ENCODE measurements at places on chromosomes 3 and 15.

DNA sequence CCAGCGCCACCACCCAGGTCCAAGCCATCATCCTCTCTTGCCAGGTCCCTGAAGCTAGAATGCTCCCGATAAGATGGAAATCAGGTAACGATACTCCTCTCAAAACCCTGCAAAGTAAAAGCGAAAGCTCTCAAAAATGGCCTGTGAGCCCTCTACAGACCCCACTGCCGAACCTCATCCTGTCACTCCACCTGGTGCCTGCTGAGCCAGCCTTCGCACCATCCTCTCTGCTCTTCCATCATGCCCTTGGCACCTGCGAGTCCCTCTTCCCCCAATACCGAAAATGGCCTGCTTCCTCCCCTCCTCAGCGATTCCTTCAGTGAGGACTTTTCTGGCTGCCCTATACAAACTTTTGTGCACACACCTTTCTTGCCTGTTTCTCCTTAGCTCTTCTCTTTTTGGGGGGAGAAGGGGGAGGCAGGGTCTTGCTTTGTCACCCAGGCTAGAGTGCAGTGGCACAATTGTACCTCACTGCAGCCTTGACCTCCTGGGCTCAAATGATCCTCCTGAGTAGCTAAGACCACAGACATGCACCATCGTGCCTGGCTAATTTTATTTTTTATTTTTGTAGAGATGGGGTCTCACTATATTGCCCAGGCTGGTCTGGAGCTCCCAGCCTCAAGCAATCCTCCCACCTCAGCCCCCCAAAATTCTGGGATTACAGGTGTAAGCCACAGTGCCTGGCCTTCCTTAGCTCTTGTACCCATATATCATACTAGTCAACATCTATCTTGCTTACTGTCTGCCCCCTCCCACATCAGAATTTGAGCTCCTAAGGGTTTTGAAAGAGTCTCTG is 3.0 kb downstream of the IDH2 start:
- no peak for DNase-seq

DNA sequence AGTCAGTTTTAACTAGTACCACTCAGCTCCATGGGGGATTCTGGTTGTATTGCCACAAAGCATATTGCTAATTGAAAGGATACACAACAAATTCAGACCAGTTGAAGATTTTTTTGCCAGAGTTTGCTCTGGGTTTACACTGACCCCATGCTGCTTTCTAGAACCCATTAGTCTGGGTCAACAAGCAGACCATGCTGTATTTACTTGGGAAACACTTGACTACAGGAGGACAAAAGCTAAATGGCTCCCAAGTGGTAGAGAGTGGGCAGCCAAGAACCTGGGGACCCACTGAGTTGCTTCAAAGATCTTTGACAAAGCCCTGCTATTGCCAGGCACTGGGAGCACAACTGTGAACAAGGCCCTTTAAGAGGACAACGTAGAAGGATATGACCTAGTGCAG is 86.8 kb upstream of the PSMD6 start:
- no peak for DNase-seq

DNA sequence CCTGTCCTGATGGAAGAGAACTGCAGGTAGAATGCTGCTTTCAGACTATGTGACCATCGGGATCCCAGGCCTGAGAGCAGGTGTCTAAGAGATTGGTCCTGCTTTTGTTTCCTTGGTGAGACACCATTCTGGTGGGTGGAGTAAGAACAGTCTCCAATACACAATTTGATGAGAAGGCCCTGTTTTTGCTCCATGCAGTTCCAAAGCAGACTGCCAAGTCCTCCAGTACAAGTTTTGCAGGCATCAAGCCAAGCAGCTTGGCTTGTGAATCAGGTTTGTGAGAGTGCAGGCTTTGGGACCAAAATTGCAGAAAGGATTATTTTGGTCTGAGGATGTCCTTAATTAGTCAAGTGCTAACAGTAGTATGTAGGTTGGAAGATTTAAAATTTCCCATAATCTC is 381.6 kb downstream of the FOXP1 start:
- peak; percentile 60 for DNase-seq

DNA sequence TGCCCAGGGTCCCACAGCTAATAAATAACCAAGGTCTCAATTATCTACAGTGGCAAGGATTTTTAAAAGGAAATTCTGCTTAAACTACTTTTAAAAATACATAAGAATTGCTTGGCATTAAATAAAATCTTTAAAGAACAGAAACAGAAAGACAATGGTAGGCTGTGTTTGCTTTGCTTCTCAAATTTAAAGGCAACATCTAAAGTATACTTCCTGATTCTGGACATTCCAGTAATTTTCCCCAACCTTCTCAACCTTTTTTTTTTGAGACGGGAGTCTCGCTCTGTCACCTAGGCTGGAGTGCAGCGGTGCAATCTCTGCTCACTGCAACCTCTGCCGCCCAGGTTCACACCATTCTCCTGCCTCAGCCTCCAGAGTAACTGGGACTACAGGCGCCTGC is 5.3 kb downstream of the VPS13C start:
- DNase-seq, result no peak

DNA sequence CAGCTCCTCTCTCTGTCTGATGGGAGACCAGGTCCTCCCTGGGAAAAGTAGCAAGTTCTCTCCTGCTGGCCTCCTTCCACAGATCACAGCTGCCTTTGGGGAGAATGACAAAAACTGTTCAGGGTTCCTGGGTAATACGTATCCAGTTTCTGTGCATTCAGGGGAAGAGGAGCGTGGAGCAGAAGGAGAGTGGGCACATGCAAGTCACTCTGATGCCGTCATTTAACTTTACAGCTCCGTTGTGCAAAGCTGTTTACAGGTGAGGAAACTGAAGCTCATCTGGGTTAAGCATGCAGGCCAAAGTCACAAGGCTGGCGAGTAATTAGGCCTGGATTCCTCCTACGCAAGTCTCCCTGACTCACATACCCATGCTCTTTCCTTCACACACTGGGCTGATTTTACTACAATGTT is 7.5 kb upstream of the TM4SF1 start:
- no peak for DNase-seq

DNA sequence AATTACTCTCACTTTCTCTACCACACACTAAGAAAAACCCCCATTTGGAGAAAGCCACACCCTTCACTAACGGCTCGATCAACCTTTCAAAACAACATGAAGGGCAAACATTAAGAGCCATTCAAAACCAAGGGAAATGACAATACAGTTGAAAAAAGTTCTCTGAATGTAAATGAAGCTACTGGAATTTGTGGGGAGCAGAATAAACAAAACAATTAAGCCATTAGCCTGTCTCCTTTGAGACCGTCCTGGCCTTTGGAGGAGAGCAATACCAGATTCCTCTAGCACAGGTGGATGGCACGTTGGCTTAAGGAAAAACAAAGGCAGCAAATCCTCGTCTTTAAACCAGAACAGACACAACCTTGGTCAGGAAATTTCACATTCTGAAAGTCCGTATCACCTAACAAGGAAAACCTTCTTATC is 18.7 kb downstream of the MYO1E start:
- no peak for DNase-seq

GRCh38 chr15:42138968-42139386 is 17.5 kb downstream of the PLA2G4F start:
- DNase-seq, result no peak

DNA sequence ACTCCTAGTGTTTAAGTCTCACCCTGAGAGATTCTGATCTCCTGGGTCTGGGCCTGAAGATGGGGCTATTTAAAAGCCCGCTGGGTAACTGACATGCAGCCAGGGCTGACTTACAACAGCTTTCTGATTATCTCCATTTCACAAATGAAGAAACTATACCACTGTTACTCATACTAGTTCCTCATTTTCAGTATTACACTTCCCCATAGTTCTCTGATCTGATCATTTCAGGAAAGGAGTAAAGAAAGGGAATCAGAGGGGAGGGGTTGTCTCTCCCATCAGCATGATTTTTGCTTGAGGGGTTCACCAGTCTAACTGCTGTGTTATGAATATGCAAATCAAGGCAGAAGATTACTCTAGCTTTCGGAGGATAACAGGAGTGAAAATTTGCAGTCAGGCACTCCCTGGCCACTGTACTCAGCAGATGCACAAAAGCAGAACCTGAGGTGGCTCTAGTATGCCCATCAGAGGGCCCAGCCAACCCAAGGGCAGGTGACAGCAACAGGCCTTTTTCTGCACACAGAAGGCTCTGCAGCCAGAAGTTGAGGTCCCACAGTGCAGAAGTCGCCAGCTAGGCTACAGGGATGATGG is 59.4 kb downstream of the DAPK2 start:
- no peak for DNase-seq

- no peak for DNase-seq
Measured at GRCh38 chr3:41126472-41126871, 72.8 kb upstream of the CTNNB1 start.

GRCh38 chr3:171811295-171811912 is 1.1 kb upstream of the PLD1 start:
- DNase-seq, result no peak

DNA sequence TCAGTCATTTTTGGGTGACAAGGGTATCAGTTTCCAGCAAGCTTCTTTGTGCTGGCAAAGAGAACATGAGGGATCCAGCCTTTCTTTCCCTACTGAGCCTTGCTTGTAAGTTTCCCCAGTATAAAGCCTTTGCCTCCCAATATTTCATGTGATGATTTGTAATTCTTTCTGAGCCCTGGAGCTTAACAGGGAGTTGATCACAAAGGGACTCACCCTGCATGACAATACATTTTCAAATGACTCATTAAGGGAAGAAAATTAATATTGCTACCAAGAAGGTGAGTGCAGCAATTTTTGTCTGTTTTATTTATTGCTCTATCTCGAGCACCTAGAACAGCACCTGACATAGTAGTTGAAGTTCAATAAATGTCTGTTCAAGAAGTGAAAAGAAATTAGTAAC is 27.7 kb downstream of the OXSM start:
- no peak for DNase-seq

DNA sequence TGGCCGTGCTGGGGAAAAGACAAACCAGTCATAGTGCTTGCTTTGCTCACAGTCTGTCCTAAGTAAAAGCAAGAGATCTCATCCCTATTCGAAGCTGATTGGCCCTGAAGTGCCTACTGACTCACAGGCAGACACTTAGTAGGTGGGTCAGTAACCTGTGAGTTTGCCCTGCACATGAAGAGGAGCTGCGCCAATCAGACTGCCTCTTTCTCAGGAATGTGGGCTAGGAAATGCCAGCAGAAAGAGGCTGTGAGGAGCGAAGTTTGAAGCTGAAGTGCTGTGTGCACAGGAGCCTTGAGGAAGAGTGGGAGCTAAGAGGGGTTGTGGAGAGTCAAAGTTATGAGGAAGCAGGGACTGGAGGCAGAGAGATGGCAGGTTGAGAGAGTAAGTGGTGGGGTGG is 126.8 kb downstream of the IL20RB start:
- no peak for DNase-seq

DNA sequence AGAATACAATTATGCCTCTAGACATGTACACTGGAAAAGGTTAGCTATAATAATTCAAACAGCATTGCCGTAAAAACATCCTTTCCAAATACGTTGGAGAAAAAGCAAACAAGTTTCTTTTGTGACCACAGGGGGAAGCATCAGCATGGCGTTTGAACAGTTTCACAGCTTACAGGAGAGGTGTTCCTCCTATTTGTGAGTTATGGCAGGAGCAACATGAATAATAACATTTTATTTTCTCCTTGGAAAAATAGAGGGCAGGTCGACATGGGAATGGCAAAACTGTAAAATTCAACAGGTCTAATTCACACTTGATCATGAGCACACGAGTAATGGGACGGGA is 39.7 kb upstream of the GADL1 start:
- DNase-seq, result no peak

GRCh38 chr15:42729409-42729808 is 7.5 kb downstream of the CDAN1 start:
- DNase-seq, result no peak
